ENCODE measurements at places on chromosomes 5 and 9.

GRCh38 chr5:6542421-6543345 lies 90.2 kb downstream of the NSUN2 start:
- DNase-seq, result no peak

DNA sequence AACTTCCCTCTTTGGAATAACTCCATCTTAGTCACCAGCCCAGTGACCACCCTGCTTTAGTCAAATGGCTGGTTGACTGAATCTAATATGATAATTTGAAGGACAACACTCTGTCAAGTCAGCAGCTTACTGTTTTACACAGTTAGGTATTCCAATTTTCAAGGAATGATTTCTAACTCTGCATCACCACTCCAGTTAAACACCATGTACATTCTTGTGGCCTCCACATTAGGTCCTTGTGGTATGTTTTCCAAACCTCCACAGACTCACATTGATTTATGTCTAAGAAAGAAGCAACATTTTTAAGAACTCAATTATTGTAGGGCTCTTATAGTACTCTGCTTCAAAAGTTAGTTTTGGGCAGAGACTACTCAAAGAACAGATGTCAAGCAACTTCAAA lies 110.7 kb downstream of the TLE1 start:
- DNase-seq, result no peak

DNA sequence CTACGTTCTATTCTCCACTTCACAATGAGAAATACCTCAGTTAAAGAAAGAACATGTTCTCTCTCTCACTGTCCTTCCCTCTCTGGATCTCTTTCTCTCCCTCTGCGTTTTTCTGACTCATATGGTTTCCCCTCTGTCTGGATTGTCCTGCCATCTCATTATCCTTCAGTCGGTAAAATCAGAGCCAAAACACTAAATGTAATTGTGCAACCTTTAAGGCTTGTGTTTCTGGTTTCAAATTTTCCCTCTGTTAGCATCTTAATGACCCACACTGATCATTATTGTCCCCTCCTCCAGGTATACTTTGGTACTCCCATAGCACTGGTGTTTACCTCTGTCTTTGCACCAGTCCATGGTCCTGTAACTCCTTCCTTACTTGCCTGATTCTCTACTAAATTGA lies 509.4 kb upstream of the C9orf72 start:
- DNase-seq, result no peak

- DNase-seq, result no peak
Observed at GRCh38 chr5:57850109-57850508, 367.5 kb upstream of the ACTBL2 start.

GRCh38 chr5:134769206-134769605 lies 10.6 kb downstream of the DDX46 start:
- no peak for DNase-seq

Data from NCI-H748 treated with DMSO at 0.1 percent for 48 hours (cell line).